ENCODE measurements at places on chromosomes 6 and 20.

GRCh38 chr6:56552187-56553130 lies 90.2 kb downstream of the DST start:
- no peak for DNase-seq

- DNase-seq = no peak
Observed at GRCh38 chr20:25389401-25389857, 1.2 kb downstream of the ABHD12 start.

DNA sequence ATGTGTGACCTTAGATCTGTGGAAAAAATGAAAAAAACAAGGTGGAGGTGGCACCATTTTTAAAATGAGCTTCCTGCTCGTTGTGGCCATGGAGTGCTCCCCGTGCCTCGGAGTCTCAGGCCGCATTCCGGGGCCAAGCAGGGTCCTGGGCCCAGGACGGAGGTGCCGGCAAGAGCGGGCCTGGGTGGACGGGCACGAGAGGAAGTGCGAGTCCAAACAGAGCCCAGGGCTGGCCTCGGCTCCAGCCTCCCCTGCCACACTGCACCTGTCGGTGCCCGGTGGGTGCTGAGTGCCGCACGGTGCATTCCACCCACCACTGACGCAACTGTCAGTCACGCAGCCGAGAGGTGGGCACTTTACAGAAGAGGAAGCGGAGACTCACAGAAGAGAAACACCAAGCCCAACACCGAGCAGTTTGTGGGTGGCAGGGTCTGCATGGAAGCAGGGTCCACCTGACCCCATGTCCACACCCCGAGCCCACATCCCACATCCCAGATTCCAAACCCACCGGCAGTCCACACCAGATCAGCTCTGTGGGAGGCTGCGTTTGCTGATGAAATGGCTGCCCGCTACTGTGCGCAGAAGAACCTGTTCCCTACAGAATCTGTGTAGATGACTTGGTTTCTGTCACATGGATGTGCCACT lies 97.7 kb downstream of the PSMB1 start:
- DNase-seq = no peak

- DNase-seq = no peak
Observed at GRCh38 chr20:61203320-61203719, 48.7 kb upstream of the CDH4 start.

- DNase-seq = no peak
Observed at GRCh38 chr6:133705731-133706130, 183.2 kb upstream of the TCF21 start.

Measured in stimulated activated CD4-positive, alpha-beta T cell treated with anti-CD3 and anti-CD28 coated beads, TNF-alpha, amount 100 ng/mL, for 4 hours (primary cell).